ENCODE measurements at places on chromosomes 12 and 14. TPM values are rescaled to one million over a fixed set of nuclear protein-coding genes. Genes with fewer than 3 reads are reported as not detected.

GRCh38 chr12:38282886-38283285, 33.7 kb upstream of the ALG10B start:
- H3K4me1 ChIP-seq: no peaks in the 10 kb centered on the region
- no peak for DNase-seq
- no peak overlapping the region for H3K27ac ChIP-seq
- no peak overlapping the region for H3K4me3 ChIP-seq

The WNT1 gene
- total RNA-seq: not detected

GRCh38 chr12:112741106-112741505, 50.4 kb upstream of the RPH3A start:
- no peak overlapping the region for H3K4me3 ChIP-seq
- no peaks in the 10 kb centered on the region for H3K27me3 ChIP-seq
- no peak for DNase-seq

- H3K27ac ChIP-seq: no peak overlapping the region
- H3K27me3 ChIP-seq: no peaks in the 10 kb centered on the region
- DNase-seq: peak; percentile 79
- no peak overlapping the region for H3K4me3 ChIP-seq
Measured at GRCh38 chr12:3667485-3667884, 85.4 kb downstream of the CRACR2A start.

The CNTN1 gene
- total RNA-seq: 278 TPM

DNA sequence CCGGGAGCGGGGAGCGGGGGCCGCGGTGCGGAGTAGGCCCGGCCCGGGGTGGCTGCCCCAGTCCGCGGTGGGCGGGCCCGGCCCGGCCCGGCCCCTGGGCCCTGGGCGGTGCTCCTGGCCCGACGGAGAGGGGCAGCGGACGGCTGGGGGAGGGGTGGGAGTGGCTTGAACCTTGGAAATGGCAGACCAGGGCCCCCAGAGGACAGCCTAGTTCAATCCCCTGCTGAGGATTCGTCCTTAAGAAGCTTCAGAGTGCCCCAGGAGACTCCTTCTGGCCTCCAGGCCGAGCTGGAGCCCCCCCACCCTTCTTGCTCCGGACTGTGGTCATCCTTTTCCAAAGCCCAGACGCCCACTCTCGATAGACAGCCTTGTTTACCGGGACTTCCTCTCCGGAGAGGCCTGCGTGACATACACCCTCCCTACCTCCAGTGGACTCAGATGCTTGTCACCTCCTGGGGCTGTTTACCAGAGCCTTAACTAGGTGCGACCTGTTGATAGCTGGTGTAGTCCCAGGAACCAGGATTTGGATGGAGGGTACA, 458 bp downstream of the KHNYN start:
- peaks cover 24% of the 10 kb centered on the region for H3K36me3 ChIP-seq
- peak overlapping the region; percentile 91 for H3K27ac ChIP-seq
- H3K27me3 ChIP-seq: peaks cover 4% of the 10 kb centered on the region
- H3K4me1 ChIP-seq: peaks cover 39% of the 10 kb centered on the region

The RBP5 gene
- total RNA-seq: 0.20 TPM

DNA sequence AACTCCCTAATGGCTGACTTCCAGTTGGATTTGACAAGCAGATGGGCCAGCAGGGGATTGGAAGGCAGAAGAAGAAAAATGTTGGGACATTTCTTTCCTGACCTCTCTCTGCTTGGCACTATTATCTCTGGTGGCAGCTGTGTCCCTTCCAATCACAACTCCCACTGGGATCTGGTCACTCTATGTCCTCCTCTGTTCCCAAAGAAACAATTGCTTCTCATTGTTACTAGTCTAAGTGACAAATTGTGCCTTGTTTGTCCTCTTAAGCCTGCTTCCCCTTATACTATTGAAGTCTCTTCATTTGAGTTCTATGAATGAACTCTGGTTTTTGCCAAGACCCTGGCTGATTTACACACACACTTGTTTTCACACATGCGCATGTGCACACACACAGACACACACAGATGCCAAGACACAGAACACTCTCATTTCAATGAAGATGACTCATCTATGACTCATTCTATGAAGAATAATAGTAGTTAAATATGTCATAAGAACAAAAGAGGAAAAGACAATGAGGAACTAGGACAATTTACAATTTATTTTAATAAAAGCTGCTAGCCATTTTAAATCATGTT, 83.0 kb upstream of the FAR2 start:
- H3K4me3 ChIP-seq: no peak overlapping the region
- H3K36me3 ChIP-seq: no peaks in the 10 kb centered on the region
- no peak overlapping the region for H3K27ac ChIP-seq

GRCh38 chr12:129071362-129071761, 218.1 kb downstream of the GLT1D1 start:
- peaks cover 16% of the 10 kb centered on the region for H3K4me1 ChIP-seq
- peaks cover 4% of the 10 kb centered on the region for H3K36me3 ChIP-seq
- H3K27ac ChIP-seq: no peak overlapping the region
- no peaks in the 10 kb centered on the region for H3K27me3 ChIP-seq

DNA sequence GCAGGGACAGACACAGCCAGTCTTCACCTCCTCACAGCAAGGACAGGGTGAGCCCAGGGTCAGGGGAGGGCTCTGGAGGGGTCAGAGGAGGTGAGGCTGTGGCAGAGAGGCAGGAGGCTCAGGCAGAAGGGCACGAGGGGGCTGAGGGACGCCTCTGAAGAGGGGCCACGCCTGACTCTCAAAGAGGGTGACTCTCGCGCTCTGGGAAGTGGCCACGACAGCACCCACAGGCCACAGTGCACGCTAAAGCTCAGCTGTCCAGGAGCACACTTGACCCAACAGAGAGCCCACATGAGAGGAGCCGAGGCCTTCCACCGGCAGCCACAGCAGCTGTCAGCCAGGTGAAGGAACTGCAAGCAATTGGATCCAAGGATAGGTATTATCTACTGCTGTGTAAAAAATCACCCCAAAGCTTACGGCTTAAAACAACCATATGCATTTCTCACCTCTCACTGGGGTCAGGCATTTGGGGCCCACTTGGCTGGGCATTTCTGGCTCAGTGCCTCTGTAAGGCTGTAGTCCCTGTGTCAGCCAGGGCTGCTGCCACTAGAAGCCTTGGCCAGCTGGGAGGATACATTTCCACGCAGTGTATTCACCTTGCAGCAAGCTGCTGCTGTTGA, 27.8 kb downstream of the SLC6A12 start:
- H3K4me1 ChIP-seq: peaks cover 20% of the 10 kb centered on the region
- H3K4me3 ChIP-seq: no peak overlapping the region
- DNase-seq: no peak
- H3K36me3 ChIP-seq: no peaks in the 10 kb centered on the region
- H3K27ac ChIP-seq: no peak overlapping the region

The SLC16A7 gene
- 34.8 TPM for total RNA-seq

Measured in spinal cord (tissue), 10 donors.